Smooth muscle cell of the coronary artery (primary cell): ENCODE measurements at places on chromosomes 6 and 20. TPM values are rescaled to one million over a fixed set of nuclear protein-coding genes. Genes with fewer than 3 reads are reported as not detected.

The FOXC1 gene
- 0.59 and 3.8 TPM in 2 replicates for total RNA-seq

The IL20RA gene
- 0.12 TPM in 1 of 2 replicates, not detected in the other for total RNA-seq

The SGK2 gene
- 0.15 and 0.47 TPM in 2 replicates for total RNA-seq

The SCUBE3 gene
- total RNA-seq = 1.4 and 2.3 TPM in 2 replicates

The ABCC10 gene
- 12.3 and 12.4 TPM in 2 replicates for total RNA-seq

The FAM162B gene
- total RNA-seq = 0.30 and 0.82 TPM in 2 replicates

The ANKEF1 gene
- 0.30 and 1.2 TPM in 2 replicates for total RNA-seq

The OPRL1 gene
- total RNA-seq = 1.5 and 2.3 TPM in 2 replicates

The GNL1 gene
- total RNA-seq = 48.1 and 59.3 TPM in 2 replicates

The CST7 gene
- total RNA-seq = not detected in 2 replicates

The AKAP7 gene
- total RNA-seq = 6.1 and 12.0 TPM in 2 replicates

The WFDC10B gene
- total RNA-seq = not detected in 2 replicates

The F13A1 gene
- 0.15 TPM in 1 of 2 replicates, not detected in the other for total RNA-seq

The ADGRF1 gene
- not detected in 2 replicates for total RNA-seq

The C20orf96 gene
- total RNA-seq = 1.1 and 3.3 TPM in 2 replicates

The RGS17 gene
- 2.7 and 12.7 TPM in 2 replicates for total RNA-seq

The TUBB1 gene
- not detected in 2 replicates for total RNA-seq

The FAM217A gene
- total RNA-seq = not detected in 2 replicates

The AHI1 gene
- total RNA-seq = 12.9 and 18.3 TPM in 2 replicates

The AARS2 gene
- 13.1 and 14.4 TPM in 2 replicates for total RNA-seq

The TMEM74B gene
- total RNA-seq = not detected in 2 replicates

The DLK2 gene
- total RNA-seq = 0.23 and 0.47 TPM in 2 replicates

The MCUR1 gene
- total RNA-seq = 5.8 and 5.9 TPM in 2 replicates

The GPR63 gene
- 0.08 and 0.23 TPM in 2 replicates for total RNA-seq

The FNDC1 gene
- 0.23 and 0.53 TPM in 2 replicates for total RNA-seq

The AIF1 gene
- total RNA-seq = not detected in 2 replicates

The SAPCD1 gene
- total RNA-seq = 0.53 and 0.70 TPM in 2 replicates

The BMP6 gene
- total RNA-seq = 0.82 and 173 TPM in 2 replicates

The HLA-DMA gene
- total RNA-seq = 0.82 and 2.9 TPM in 2 replicates

The NKX2-2 gene
- total RNA-seq = not detected in 2 replicates

The SLC17A1 gene
- total RNA-seq = not detected in 2 replicates

The ARG1 gene
- not detected in 2 replicates for total RNA-seq

The TTLL9 gene
- total RNA-seq = under 0.01 TPM in 1 of 2 replicates, not detected in the other

The CST4 gene
- 0.60 TPM in 1 of 2 replicates, not detected in the other for total RNA-seq

The TOX2 gene
- 0.12 and 2.0 TPM in 2 replicates for total RNA-seq

The TCFL5 gene
- 11.5 and 12.5 TPM in 2 replicates for total RNA-seq

The ENPP4 gene
- 0.75 and 2.6 TPM in 2 replicates for total RNA-seq

The DLL1 gene
- total RNA-seq = 0.38 and 1.8 TPM in 2 replicates

The HDGFL1 gene
- total RNA-seq = not detected in 2 replicates
